ENCODE measurements at places on chromosomes 16 and 17. TPM values are rescaled to one million over a fixed set of nuclear protein-coding genes. Genes with fewer than 3 reads are reported as not detected.

The HS3ST4 gene
- not detected for total RNA-seq

DNA sequence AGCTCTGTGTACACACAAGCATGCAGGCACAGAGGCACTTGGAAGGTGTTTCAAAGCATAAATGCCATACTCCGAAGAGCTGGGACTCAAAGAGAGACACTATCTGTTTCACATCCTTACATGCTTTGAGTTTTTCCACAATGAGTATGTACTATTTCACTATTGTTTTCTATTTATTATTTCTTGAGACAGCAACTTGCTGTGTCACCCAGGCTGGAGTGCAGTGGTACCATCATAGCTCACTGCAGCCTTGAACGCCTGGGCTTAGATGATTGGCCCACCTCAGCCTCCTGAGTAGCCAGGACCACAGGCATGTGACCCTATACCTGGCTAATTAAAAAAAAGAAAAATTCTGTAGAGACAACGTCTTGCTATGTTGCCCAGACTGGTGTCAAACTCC is 31.6 kb downstream of the CYB5D2 start:
- H3K4me3 ChIP-seq = no peak overlapping the region
- peaks cover 38% of the 10 kb centered on the region for H3K4me1 ChIP-seq
- peak overlapping the region; percentile 9 for H3K27ac ChIP-seq
- DNase-seq = no peak
- H3K27me3 ChIP-seq = no peaks in the 10 kb centered on the region

The CA7 gene
- total RNA-seq = not detected

DNA sequence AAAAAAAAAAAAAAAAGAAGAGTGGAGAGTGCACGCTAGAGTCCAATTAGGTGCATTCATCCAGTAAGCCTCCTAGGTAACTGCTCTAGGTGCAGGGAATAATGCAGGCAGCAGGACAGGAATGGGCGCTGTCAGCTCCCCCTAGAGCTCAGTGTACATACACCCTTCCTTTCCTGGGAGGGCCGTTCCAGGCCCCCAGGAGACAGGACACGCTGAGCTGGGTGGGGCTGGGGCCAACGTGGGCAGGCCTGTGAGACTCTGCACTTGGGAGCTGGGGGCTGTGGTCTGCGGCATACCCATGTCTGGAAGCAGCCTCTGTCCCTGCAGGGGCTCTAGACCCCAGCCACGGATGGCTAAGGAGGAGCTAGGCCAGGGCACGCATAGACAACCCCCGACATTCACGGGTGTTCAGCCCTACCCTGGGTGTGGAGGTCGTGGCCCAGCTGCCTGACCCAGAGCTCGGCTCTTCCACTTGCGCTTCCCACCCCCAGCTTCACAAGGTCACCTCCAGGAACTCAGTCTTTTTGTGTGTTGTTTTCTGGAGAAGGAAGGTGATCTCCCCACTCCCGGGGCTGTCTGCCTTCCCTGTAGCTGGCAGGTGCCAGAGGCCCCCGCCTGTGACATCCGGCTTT is 1.0 kb upstream of the ANTKMT start:
- H3K27me3 ChIP-seq = peaks cover 7% of the 10 kb centered on the region
- peak overlapping the region; percentile 78 for H3K4me3 ChIP-seq
- no peaks in the 10 kb centered on the region for H3K36me3 ChIP-seq
- H3K27ac ChIP-seq = peak overlapping the region; percentile 56
- H3K4me1 ChIP-seq = peaks cover 5% of the 10 kb centered on the region
- no peak for DNase-seq

GRCh38 chr16:503150-504071 is 24.1 kb upstream of the CAPN15 start:
- H3K4me3 ChIP-seq = no peak overlapping the region
- no peak for DNase-seq
- no peaks in the 10 kb centered on the region for H3K27me3 ChIP-seq

GRCh38 chr17:75571197-75571884 is 16.3 kb upstream of the MYO15B start:
- H3K27ac ChIP-seq = peak overlapping the region; percentile 83
- DNase-seq = no peak
- no peaks in the 10 kb centered on the region for H3K36me3 ChIP-seq

GRCh38 chr17:81428516-81428915 is 33.3 kb downstream of the BAHCC1 start:
- H3K4me1 ChIP-seq = peaks cover 3% of the 10 kb centered on the region
- H3K36me3 ChIP-seq = no peaks in the 10 kb centered on the region
- DNase-seq = no peak
- H3K27ac ChIP-seq = no peak overlapping the region
- no peak overlapping the region for H3K4me3 ChIP-seq

DNA sequence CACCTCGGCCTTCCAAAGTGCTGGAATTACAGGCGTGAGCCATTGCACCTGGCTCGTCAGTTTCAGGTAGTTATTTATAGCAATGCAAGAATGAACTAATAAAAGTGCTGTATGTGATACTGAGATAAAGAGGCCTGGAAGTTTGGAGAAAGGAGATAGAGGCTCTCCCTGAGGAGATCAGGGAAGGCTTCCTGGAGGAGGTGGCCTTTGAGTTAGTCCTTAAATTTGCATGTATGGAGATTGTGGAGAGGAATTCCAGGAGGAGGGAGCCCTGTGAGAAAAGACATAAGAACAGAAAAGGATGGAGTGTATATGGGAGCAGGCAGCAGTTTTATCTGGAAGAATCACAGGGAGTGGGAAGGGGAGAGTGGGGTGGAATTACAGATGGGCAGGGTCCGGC is 276.6 kb upstream of the EEF2KMT start:
- H3K27ac ChIP-seq = no peak overlapping the region
- no peak for DNase-seq
- no peaks in the 10 kb centered on the region for H3K4me1 ChIP-seq
- H3K36me3 ChIP-seq = no peaks in the 10 kb centered on the region
- no peak overlapping the region for H3K4me3 ChIP-seq

The FBXW10 gene
- total RNA-seq = not detected

DNA sequence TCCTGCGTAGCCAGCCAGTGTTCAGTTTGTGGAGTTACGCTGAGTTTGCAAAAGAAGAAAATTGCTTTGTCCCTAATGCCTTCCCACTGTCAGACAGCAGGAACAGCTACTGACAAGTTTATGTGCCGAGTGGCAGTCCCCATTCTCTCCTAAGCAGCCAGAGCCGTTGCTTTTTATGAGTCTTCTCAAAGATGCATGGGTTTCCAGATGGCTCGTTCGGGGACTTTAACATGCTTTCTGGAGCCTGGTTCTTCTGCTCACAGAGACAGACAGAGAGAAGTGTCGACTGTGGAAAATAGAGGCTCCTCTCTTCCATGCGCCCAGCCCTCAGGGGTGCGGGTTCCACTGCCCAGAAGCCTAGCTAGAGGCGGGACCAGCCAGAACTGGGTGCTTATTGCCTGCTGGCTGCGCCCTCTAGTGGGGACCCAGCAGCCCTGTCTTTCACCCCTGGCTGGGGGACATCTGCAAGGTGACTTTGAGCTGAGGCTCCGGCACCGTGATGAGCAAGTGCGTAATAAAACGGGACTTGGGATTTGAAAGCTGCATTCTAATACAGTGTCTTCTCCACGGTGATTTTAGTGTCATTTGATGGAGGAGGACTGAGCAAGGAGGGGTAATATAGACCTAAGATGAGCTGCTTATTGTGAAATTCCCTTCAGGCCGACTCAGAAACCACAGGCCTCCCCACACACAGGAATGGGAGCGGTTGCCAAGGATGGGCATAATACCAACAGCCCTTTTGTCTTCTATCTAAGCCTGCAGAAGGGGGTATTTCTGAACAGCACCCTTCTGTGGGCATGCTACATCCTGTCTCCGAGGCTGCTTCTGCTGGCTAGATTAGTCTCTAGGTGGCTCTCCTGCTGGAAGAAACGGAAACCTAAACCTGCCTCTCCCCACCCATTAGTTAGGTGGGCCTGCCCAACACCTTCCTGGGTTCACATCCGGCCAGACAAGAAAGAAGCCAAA is 73.1 kb downstream of the CCDC182 start:
- H3K27me3 ChIP-seq = no peaks in the 10 kb centered on the region
- peak overlapping the region; percentile 73 for H3K4me3 ChIP-seq
- peak overlapping the region; percentile 96 for H3K27ac ChIP-seq
- peak; percentile 78 for DNase-seq

DNA sequence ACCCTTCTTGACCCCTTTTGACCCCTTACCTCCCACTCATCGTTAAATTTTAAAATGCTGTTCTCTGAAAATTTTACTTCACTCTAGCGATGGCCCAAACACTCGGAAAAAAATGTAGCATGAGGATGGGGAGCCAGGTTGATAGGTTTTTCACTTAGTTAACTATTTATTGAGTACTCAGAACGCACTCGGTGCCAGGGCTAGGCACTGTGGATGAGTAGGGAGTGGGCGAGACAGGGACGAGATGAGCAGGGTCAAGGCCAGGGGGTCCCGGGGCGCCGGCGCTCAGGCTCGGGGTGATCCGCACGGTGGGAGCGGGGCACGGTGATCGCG is 392 bp downstream of the ZSCAN32 start:
- DNase-seq = no peak
- H3K27ac ChIP-seq = peak overlapping the region; percentile 90
- H3K4me1 ChIP-seq = peaks cover 19% of the 10 kb centered on the region
- no peaks in the 10 kb centered on the region for H3K27me3 ChIP-seq

The IRX3 gene
- total RNA-seq = not detected

DNA sequence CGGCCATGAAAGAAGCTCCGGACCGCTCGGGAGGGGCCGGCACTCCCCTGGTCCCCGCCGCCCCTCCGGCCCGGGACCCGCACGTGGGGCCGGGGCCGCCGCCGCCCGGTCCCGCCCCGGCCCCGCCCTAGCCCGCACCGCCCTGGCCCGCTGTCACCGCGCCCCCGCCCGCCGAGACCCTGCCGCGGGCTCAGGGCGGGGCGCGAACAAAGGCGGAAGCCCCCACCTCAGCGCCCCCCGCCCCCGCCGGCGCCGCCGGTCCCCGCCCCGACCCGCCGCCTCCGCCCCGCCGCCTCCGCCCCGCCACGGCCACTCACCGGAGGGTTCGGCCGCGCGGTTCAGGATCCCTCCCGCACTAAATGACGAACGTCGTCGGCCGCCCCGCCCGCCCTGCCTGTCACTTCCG is at the start of gene ARHGDIA:
Gene ARHGDIA (minus strand): TSS at position 357 of the 406 bp plus-strand sequence. CDS start 1,407 bp downstream, outside the sequence.
- peak within 1 kb of the TSS; percentile 97 for H3K27ac ChIP-seq
- H3K36me3 ChIP-seq = peaks cover 8% of the 10 kb centered on the region
- peaks cover 20% of the 10 kb centered on the region for H3K4me1 ChIP-seq
- no peaks in the 10 kb centered on the region for H3K27me3 ChIP-seq
- no peak for DNase-seq
- peak within 1 kb of the TSS; percentile 90 for H3K4me3 ChIP-seq

GRCh38 chr16:75701361-75701760 is at the start of gene DUXB:
Gene DUXB, minus strand, starts transcription at chr16:75701461. Its CDS starts 43 bp downstream, at chr16:75701418.
- H3K4me1 ChIP-seq = no peaks in the 10 kb centered on the region
- no peak for DNase-seq
- no peak within 1 kb of the TSS for H3K27ac ChIP-seq
- no peak within 1 kb of the TSS for H3K4me3 ChIP-seq
- H3K27me3 ChIP-seq = peaks cover 3% of the 10 kb centered on the region

DNA sequence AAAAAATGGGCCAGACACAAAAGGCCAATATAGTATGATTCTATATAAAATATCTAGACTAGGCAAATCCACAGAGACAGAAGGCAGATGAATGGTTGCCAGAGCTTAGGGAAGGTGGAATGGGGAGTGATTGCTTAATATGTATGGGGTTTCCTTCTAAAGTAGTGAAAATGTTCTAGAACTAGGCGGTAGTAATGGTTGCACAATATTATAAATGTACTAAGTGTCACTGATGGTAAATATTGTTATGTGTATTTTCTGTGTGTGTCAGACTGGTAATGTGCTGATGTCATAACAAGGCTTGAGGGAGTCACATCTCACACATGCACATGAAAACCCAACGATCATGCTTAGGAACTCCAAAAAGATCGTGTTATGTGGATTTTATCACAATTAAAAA is 106.9 kb upstream of the SIAH1 start:
- H3K27ac ChIP-seq = no peak overlapping the region
- no peak overlapping the region for H3K4me3 ChIP-seq
- no peaks in the 10 kb centered on the region for H3K36me3 ChIP-seq
- H3K4me1 ChIP-seq = no peaks in the 10 kb centered on the region
- no peak for DNase-seq
- H3K27me3 ChIP-seq = peaks cover 6% of the 10 kb centered on the region

GRCh38 chr17:72119077-72119872 is 1.5 kb upstream of the SOX9 start:
- no peak overlapping the region for H3K4me3 ChIP-seq
- DNase-seq = no peak
- H3K36me3 ChIP-seq = peaks cover 6% of the 10 kb centered on the region
- peaks cover 72% of the 10 kb centered on the region for H3K27me3 ChIP-seq
- H3K4me1 ChIP-seq = peaks cover 7% of the 10 kb centered on the region
- peak overlapping the region; percentile 9 for H3K27ac ChIP-seq

GRCh38 chr17:80937462-80938381 is 53.9 kb upstream of the CHMP6 start:
- DNase-seq = no peak
- H3K4me1 ChIP-seq = peaks cover 25% of the 10 kb centered on the region
- peak overlapping the region; percentile 63 for H3K4me3 ChIP-seq
- H3K36me3 ChIP-seq = peaks cover 6% of the 10 kb centered on the region
- no peaks in the 10 kb centered on the region for H3K27me3 ChIP-seq

GRCh38 chr16:946048-946395 is 24.8 kb downstream of the LMF1 start:
- H3K4me3 ChIP-seq = no peak overlapping the region
- H3K36me3 ChIP-seq = peaks cover 14% of the 10 kb centered on the region
- H3K4me1 ChIP-seq = peaks cover 1% of the 10 kb centered on the region
- DNase-seq = no peak

GRCh38 chr17:45092911-45093430 is 31.9 kb downstream of the NMT1 start:
- no peaks in the 10 kb centered on the region for H3K27me3 ChIP-seq
- no peak overlapping the region for H3K4me3 ChIP-seq
- no peak overlapping the region for H3K27ac ChIP-seq
- peaks cover 4% of the 10 kb centered on the region for H3K4me1 ChIP-seq
- H3K36me3 ChIP-seq = peaks cover 21% of the 10 kb centered on the region
- no peak for DNase-seq

DNA sequence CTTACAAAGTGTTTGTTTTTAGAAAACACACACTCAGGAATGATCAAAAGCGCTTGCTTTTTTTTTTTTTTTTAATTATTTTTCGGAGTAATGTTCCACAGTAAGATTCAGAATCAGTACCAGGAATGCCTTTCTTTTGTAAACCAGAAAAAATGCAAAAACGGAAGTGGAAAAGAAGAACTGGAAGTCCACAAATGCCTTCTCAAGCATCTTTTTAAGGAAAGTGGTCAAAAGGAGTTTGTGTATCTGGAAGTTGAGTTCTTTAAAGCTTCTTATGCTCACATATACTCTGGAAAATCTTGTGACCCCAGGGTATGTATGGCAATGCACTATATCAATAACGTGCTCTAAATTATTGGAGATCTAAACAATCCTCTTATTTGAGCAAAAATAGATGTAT is 126.0 kb downstream of the ABCA8 start:
- no peaks in the 10 kb centered on the region for H3K4me1 ChIP-seq
- no peak for DNase-seq
- no peak overlapping the region for H3K27ac ChIP-seq

DNA sequence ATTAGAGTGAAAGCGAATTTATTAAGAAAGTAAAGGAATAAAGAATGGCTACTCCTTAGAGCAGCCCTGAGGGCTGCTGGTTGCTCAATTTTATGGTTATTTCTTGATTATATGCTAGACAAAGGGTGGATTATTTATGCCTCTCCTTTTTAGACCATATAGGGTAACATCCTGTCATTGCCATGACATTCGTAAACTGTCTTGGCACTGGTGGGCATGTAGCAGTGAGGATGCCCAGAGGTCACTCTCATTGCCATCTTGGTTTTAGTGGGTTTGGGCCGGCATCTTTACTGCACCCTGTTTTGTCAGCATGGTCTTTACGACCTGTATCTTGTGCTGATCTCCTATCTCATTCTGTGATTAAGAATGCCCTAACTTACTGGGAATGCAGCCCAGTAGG is 58.2 kb downstream of the TANC2 start:
- H3K27me3 ChIP-seq = no peaks in the 10 kb centered on the region
- DNase-seq = no peak
- H3K36me3 ChIP-seq = peaks cover 5% of the 10 kb centered on the region
- H3K4me3 ChIP-seq = no peak overlapping the region
- H3K4me1 ChIP-seq = no peaks in the 10 kb centered on the region
- H3K27ac ChIP-seq = no peak overlapping the region
